A549 treated with Hydrocortisone at 1 μM for 4 hours (cell line): ENCODE measurements at places on chromosomes 4 and X. TPM values are rescaled to one million over a fixed set of nuclear protein-coding genes. Genes with fewer than 3 reads are reported as not detected.

The CSAG3 gene
- total RNA-seq = not detected in 5 replicates

The CWH43 gene
- total RNA-seq = not detected in 5 replicates

The GAGE1 gene
- total RNA-seq = not detected in 5 replicates

The STK32B gene
- 14.8 to 18.1 TPM (median 15.5 TPM) in 5 replicates for total RNA-seq

The ARHGAP10 gene
- total RNA-seq = 13.1 to 16.9 TPM (median 14.9 TPM) in 5 replicates

The SEL1L3 gene
- total RNA-seq = 22.9 to 27.1 TPM (median 24.2 TPM) in 5 replicates

The RAB40AL gene
- 0.15 to 0.23 TPM (median 0.22 TPM) in 4 of 5 replicates, not detected in the other for total RNA-seq

The UNC5C gene
- 0.02 TPM in 1 of 5 replicates, not detected in the others for total RNA-seq

The SPARCL1 gene
- not detected in 5 replicates for total RNA-seq

The TMSB4X gene
- total RNA-seq = 5,267 to 6,874 TPM (median 6,011 TPM) in 5 replicates
